ENCODE measurements at places on chromosomes 5 and 9.
A peak's percentile ranks its signal among the peaks of the same experiment; 100 is the strongest.

DNA sequence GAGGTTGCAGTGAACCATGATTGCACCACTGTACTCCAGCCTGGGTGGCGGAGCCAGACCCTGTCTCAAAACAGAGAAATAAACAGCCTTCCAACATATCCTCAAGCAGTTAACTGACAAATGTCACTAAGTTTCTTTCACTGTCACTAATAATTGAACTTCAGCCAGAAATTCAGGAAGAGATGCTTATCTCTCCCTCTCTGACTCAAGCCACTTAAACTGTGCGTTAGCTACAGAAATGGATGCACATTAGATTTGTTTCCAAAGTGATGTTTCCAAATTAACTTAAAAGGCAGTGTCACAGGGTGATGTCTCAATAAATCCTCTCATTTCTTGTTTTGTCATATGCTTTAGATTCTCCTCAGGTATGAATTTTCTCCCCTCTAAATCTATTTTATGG, 164.9 kb downstream of the KDM4C start:
- DNase-seq: no peak

GRCh38 chr5:178866946-178867345, 7.2 kb downstream of the ZNF354B start:
- DNase-seq: no peak

DNA sequence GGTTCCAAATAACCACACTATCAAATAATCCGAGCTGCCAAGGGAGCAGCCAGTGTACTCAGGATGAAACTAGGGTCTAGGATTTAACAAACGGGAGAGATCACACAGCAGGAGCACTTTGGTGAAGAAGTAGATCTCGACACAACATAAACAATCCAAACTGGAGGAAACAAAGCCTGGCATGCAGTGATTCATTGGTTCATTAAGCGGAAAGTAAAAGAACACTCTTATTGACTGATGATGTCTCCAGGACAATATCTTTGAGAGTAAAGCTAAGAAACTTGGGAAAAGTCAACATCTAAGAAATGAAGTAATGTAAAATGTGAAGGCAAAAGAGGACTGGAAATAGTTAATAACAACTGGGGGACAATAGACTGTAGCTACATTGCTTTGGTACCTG, 1478.3 kb upstream of the CDH9 start:
- DNase-seq: peak; percentile 14

- peak; percentile 27 for DNase-seq
These were observed 291.5 kb downstream of the ZSWIM6 start for GRCh38 chr5:61623401-61624069.

- no peak for DNase-seq
These were observed 142.8 kb downstream of the LIFR start for GRCh38 chr5:38413696-38414095.

DNA sequence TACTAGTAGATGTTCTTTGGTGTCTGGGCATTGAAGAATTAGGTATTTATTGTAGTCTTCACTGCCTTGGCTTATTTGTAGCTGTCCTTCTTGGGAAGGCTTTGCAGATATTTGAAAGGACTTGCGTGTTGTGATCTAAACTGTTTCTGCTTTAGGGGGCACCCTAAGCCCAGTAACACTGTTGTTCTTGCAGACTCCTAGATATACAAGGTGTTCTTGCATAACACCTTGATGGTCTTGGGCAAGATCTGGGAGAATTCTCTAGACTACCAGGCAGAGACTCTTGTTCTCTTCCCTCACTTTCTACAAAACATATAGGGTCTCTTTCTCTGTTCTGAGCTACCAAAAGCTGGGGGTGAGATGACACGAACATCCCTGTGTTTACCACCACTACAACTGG, 179.1 kb downstream of the FAM170A start:
- no peak for DNase-seq

DNA sequence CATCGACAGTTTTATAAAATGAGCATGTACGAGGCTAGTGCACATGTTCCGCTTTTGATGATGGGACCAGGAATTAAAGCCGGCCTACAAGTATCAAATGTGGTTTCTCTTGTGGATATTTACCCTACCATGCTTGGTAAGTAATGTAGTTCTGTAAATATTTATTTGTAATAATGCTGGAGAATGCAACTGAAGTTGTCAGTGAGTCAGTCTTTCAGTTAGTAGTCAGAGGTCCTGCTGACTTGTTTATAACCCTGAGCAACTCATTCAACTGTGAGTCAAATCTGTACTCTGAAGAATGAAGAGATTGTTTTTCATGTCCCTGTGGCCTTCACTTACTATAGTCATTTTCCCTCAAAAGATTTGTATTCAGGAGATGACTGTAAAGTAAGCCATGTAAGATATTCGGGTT, 28.4 kb upstream of the GPR150 start:
- no peak for DNase-seq

- no peak for DNase-seq
These were observed 68.9 kb downstream of the SH3RF2 start for GRCh38 chr5:146005264-146005663.

DNA sequence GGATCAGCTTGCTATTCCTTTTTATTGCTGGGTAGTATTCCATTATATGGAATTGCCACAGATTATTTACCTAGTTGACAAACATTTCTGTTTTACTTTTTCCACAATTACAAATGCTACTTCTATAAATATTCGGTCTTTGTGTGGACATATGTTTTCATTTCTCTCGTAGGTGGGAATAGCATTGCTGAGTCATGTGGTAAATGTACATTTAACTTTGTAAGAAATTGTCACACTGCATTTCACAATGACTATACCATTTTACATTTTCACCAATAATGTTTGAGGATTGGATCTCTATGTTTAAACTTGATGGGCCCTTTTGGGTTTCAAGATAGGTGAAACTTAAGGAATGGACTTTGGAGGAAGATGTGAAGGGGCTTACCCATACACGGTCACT, 19.7 kb downstream of the RAI14 start:
- DNase-seq: no peak

DNA sequence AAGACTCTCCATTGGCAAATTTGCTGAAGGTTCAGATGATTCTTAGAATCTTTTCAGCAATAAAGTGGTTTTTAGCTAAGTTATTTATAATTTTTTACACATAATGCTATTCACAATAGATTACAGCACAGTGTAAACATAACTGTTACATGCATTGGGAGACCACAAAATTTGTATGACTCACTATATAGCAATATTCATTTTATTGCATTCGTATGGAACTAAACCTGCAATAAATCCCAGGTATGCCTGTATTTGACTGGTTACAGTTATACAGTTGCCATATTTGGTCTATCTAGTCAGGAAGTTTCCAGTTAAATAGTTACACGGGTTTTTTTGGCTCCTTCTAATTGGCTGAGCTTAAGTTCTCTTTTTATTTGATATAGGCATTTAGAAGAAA, 220.8 kb downstream of the MRPS30 start:
- DNase-seq: no peak

DNA sequence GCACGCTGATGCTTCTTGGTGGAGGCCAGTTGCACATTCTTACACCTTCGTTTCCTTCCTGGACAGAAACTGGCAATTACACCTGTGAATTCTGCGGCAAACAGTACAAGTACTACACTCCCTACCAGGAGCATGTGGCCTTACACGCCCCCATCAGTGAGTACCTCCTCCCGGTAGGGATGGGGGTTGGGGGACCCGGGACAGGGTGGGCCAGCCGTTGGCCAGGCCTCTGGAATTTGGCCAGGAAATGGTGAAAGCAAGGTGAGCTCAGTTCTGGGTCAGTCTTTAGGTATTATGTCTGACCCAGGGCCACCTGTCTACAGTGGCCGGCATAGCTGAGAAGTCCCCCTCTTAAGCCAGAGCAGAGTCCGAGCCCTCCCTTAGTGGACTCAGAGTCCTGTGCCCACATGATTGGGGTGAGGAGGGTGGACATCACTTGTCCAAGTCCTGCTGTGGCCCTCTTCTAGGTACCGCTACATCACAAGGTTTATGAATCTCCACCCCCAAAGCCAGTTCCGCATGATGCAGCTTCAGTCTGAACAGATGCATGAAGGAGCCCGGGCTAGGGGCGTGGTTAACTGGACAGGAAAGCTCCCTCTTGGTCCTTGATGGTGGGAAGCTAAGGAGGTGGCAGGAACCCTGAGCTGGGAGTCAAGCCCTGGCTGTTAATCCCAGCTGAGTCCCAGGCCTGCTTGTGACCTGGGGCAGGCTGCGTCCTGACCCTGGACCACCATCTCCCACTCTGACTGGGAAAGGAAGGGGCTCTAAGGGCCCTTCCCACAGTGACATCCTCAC, 61.3 kb downstream of the AMBP start:
- DNase-seq: no peak

DNA sequence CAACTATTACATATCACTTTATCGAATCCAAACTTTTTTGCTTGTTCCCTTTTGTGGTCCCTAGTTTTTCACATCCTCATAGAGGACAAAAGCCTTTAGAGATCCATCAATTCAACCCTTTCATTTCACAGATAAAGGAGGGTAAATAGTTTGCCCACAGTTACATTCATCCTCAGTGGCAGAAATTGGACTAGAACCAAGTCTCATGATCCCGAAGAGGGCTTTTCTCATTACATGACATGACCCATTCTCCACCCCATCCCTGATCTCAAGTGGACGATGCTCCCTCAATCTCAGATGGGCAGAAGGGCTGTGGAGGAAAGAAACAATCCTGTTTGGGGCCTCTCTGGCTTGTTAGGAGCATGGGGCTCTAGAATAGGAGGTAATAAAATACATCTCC, 23.1 kb downstream of the TICAM2 start:
- no peak for DNase-seq

- DNase-seq: peak; percentile 42
These were observed 205.0 kb downstream of the CRB2 start for GRCh38 chr9:123561046-123561445.

DNA sequence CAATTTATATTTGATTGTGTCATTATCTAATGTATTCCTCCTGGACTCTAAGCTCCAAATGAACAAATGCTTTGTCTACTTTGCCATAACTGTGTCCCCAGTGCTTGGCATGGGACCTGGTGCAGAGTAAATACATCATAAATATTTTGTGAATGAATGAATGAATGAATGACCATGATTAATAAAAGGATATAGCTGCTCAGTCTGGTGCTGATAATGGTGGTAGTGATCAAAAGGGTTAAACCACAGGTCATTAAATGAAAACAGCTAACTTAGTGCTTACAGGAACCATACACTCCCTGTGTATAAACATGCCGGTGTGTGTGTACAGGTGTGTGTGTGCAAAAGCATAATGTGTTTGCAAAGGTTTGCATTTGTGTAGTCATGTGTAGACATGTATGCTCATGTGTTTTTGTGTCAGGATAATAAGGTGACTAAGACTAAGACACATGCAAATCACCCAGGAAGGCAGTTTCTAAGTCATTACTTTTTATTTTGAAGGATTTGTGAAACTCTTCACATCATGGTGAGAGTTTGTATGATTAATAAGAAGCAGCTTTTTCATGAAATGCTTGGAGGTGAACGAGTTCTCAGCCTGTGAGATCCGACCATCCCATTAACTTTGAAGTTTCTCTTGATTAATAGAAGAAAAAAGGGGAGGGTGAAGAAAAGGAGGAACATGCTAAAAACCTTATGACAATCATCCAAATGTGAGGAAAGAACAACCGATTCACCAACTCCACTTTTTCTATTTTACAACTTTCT, 24.6 kb downstream of the SPARC start:
- DNase-seq: no peak

DNA sequence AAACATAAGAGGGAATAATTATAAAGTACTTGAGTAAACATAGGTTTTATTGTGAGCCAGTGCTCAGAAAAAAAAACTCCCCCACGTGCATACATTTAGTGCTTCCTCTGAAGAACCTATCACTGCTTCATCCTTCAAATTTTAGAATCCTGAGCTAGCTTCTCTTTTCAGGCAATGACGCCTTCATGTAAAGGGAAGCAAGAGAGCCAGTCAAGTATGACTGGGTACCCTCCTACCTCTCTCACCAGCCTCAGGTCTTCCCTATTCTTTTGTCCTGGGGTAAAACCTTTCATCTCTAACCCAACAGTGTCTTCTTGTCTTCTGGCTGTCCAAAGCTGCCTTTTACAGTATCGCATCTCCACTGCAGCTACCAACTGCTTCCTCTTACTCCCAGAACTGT, 32.0 kb downstream of the PLPP1 start:
- no peak for DNase-seq

DNA sequence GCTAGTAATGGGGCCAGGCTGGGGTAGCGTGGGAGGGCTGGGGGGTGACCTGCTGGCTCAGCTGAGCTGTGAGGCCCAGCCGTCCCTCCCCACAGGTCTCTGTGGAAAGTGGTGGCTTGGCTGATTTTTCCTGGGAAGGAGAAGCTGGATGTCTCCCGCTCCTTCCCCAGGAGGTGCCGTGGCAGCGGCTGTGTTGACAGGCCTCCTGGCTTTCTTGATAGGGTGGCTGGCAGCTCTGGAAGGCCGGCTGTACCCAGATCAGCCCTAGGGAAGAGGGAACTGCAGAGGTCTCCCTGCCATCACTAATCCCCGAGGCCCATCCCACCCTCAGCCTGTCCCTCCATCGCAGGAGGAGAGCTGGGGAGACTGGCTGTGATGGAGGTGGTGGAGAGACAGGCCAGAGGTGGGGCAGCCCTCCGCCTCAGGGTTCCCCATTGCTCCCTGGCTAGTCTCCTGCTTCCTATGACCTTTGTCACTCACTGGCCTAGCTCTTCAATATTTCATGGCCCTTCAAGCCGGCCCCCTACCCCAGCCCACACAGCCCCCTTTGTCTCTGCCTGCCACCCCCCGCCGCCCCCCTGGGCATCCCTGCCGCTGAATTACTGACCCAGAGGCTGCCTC, 6.8 kb downstream of the CXXC5 start:
- DNase-seq: no peak

GRCh38 chr9:4979239-4979638, 5.8 kb upstream of the JAK2 start:
- no peak for DNase-seq

- peak; percentile 23 for DNase-seq
These were observed 76.0 kb downstream of the COL15A1 start for GRCh38 chr9:99019510-99020331.

- DNase-seq: no peak
These were observed 236.5 kb upstream of the HAPLN1 start for GRCh38 chr5:83957188-83957587.

- DNase-seq: no peak
These were observed 133.3 kb downstream of the PCSK5 start for GRCh38 chr9:76023715-76024195.

DNA sequence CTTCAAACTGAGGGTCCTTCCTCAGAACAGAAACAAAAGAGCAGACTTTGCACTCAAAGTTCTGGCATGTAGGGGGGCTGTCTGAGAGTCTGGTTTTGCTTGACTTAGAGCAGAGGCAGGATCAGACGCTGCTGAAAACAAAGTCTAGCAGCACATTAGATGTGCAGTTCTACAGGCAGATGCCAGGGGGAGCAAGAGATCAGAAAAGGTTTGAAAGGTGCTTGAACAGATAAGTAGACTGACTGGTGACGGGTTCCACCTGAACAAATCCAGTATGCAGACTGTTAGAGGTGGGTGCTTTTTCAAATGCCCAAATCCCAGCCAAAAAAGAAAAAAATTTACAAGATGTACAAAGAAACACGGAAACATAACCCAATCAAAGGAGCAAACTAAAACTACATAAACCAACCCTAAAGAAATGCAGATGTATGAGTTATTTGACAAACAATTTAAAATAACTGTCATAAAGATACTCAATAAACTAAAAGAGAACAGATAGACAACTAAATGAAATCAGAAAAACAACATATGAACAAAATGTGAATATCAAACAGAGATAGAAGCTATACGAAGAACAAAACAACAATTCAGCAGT, 194.7 kb upstream of the FREM1 start:
- DNase-seq: peak; percentile 60
